Fibroblast of villous mesenchyme (primary cell): ENCODE measurements at places on chromosomes 1 and 21.

DNA sequence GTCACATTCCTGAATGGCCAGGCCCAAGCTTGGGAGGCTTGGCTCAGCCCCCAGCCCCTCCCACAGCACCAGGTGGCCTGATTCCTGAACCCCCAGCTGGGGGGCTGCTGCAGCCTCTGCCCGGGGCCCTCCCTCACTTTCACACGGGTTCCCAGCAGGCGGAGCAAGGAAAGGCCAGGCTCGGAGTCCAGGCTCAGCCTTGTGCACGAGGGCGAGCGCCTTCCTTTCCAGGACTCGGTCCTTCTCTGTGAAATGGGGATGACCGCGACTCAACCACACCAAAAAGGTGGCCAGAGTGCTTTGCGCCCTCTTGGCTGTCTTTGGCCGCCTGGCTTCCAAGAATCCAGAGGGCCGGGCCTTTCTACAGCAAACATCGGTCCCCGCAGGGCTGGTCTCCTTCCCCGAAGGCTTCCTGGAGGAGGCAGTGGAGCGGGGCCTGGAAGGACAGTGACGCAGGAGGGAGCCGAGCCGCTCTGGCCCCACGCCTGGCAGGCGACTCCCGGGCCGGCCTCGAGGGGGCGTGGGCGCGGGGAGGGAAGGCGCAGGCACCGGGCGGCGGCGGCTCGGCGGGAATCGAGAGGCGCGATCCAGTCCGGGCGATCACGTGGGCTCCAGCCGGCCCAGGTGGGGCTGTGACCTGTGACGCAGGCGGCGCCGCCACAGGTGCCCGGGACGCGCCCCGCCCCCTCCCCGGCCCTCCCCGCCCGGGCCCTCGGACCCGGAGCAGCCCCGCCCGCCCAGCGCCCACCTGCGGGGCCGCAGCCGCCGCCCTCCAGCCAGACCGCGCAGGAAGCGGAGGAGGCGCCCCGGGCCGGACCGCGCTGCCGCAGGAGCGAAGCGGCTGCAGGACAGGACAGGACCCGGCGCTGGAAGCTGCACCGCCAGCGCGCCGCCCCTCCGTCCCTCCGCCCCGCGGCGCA is at the start of gene ARHGEF16:
ARHGEF16 (plus strand) TSS at position 775 of the 920 bp plus-strand sequence. CDS start 8,420 bp downstream, outside the sequence.
- DNase-seq = peak; percentile 17

GRCh38 chr1:39576016-39576657 is 453 bp downstream of the PABPC4 start:
- DNase-seq = peak; percentile 44

- no peak for DNase-seq
These were observed 192.1 kb downstream of the SETD4 start for GRCh38 chr21:35868005-35868868.

DNA sequence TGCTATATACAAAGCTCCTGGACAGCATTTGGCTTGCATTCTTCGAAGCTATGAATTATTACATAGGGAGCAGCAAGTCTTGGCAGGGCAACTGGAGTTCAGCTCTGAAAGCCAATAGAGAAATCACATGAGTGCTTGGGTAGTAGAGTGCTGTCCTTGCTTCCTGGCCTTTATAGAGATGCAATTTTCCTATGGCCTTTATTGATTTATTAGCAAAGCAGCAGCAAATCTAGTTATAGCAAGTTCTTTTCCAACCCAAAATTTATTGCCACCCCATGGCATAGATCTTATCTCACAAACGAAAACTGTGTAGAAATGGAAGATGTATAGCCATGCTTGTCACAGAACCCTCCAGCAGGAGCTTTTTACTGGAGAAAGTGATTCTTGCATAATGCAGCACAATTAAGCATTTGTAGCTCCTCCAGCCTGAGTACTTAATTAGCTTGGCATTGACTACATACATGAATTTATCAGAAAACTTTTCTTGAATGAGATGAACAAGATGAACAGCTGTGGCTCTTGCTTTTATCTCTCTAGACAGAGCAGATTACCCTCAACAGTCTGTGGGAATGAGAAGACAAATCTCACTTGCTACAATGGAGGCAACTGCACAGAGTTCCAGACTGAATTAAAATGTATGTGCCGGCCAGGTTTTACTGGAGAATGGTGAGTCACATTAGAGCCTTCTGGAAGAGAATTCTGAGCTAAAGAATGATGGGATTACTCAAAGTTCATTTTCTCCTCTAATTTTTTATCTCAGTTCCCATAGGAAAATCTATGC is 170.1 kb downstream of the CRB1 start:
- no peak for DNase-seq
